Activated CD4-positive, alpha-beta T cell treated with anti-CD3 and anti-CD28 coated beads, Interleukin-2, amount 50 U/mL, for 16 hours (primary cell): ENCODE measurements at places on chromosomes 13 and 19.

GRCh38 chr13:22175815-22176214, 504.9 kb downstream of the FGF9 start:
- DNase-seq = no peak

- no peak for DNase-seq
Observed at GRCh38 chr13:77536358-77536757, 852 bp downstream of the SCEL start.

DNA sequence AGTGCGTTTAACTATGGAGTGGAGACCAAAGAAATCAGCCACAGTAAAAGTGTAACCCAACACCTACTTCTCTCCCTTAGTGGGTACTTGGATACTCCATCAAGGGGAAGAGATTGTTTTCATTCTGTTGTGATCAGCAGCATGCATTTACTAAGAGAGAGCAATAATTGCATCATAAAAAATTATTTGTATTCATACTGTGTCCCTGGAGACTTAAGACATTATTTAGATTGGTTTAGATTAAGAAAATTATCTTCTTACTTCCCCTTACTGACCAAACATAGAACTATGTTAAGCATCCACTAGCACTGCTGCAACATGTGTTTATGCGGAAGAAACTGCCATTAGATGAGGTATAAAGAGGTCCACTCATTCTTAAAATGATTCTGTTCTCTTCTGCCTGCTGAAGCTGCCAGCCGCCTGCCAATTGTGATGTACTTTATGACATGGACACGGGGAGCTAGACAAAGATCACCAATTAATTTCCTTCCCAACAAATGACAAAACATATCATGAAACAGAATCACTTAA, 738.5 kb downstream of the DIAPH3 start:
- DNase-seq = no peak

DNA sequence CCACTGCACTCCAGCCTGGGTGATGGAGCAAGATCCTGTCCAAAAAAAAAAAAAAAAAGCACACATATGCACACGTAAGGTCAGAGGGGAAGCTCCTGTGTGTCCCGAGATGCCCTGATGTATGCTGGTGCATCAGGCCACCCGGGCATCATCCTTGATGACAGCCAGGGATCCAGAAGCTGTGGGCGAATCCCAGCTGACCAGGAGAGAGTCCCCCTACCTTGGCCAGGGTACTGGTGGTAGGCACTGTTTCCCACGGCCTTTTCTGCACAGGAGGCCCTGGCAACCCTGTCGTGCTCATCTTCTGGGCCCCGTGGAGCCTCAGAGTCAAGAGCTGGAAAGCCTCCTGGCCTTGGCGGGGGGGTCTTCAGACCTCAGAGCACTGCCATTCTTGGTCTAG, 14.0 kb downstream of the MYDGF start:
- no peak for DNase-seq

DNA sequence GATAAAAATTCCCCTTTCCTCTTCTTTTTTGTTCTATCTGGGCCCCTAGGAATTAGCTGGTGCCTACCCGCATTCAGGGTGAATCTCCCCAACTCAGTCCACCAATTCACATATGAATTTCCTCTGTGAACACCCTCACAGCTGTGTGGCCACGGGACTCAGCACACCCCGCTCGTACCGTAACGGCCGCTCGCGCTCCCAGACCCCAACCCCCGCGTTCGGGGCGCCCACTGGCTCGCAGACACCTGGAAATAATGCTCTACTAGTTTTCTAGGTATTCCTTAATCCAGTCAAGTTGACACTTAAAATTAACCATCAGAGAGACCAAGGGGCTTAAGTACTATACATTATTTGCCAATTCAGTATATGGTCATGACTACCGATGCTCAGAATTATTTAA, 1702.1 kb upstream of the PCDH20 start:
- DNase-seq = no peak

DNA sequence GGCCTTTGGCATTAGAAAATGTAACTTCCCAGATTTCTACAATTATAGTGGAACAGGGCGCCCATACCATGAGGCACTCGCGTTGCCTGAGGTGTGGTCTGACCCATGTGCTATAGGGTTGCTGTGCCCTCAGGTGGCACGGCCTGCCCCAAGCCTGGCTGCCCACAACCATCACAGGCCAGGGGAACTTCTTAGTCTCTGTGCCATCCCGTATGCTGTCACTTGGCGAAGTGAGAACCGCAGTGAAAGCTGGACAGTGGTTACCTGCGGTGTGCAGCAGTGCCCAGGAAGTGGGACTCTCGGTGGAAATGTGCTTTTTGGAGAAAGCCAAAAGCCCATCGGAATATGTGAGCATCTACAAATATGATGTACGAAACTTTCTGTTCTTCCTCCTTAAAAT, 88.2 kb upstream of the GPR183 start:
- no peak for DNase-seq

GRCh38 chr13:88051746-88052482, 380.7 kb downstream of the SLITRK5 start:
- DNase-seq = no peak

- no peak for DNase-seq
Observed at GRCh38 chr13:42189061-42189460, 82.9 kb upstream of the AKAP11 start.

GRCh38 chr19:33639035-33639681, 17.4 kb downstream of the CHST8 start:
- DNase-seq = no peak

DNA sequence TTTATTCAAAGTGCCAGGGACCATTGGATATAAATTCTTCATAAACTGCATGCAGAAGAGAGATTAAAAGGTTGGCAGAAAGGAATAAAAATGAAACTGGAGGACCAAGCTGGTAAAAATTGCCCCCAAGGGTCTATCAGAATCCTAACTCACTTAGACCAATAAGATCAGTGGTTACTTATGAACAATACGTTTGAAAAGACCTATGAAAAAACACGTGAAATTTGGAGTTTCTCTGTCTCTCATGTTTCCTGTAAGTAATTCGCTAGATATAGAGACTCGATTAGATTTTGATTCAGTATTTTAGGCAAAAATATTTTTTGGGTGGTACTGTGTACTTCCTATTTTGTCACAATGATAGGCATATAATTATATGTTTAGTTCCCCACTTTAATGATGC, 22.9 kb downstream of the GARRE1 start:
- DNase-seq = no peak

DNA sequence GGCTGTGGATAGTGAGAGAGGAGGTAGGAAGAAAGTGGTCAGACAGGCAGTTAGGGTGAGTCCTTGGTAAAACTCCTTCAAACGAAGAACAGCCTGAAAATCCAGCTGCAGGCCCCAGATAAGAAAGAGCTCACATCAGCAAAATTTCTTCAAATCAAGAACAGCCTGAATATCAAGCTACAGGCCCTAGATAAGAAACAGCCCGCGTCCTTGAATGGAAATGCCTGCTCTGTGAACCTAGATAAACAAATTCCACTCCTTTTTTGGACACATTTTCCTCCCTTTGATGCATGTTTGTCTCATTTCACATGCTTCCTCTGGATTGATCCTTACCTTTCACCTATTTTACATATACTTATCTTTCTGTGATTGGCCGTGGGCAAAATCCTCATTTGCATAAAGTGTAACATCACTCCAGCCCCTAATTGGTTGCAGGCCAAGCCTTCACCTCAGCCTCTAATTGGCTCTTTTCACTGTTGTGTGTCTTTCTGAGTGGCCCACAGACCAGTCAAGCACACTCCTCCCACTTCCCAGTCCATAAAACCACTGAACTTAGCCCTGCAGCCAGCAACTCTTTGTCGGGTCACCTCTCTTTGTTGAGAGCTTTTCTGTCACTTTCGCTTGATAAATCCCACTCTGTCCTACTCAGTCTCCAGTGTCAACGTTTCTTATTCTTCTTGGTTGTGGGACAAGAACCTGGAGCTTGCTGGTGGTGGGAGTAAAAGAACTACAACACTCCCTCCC, 6.0 kb upstream of the SULT2A1 start:
- DNase-seq = no peak

GRCh38 chr19:2998642-2999041, 21.3 kb downstream of the TLE6 start:
- DNase-seq = no peak

- no peak for DNase-seq
Observed at GRCh38 chr13:67064920-67065319, 165.2 kb downstream of the PCDH9 start.

DNA sequence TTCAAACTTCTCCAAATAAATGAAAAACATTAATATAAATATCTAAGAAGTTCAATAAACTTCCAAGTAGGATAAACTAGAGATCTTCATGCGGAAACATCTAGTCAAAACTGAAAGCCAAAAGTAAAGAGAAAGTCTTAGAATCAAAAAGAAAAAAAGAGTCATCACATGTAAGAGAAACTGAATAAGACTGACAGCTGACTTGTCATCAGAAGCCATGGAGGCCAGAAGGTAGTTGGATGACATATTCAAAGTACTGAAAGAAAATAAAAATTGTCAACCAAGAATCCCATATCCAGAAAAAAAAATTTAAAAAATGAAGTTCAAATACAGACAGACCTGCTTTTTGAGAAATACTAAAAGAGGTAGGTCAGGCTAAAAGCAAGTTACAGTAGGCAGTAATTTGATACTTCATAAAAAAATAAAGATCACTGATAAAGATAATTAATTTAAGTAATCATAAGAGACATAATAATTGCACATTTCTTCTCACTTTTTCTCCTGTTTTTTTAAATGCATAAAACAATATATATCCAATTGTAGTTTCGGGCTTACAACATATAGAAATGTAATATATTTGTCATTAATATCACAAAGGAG, 327.6 kb upstream of the PCDH9 start:
- DNase-seq = no peak

GRCh38 chr19:1274852-1275259, 474 bp upstream of the FAM174C start:
- no peak for DNase-seq

GRCh38 chr19:16778796-16779411, 50.3 kb upstream of the SIN3B start:
- peak; percentile 41 for DNase-seq

- DNase-seq = no peak
Observed at GRCh38 chr19:10379880-10380312, 476 bp downstream of the TYK2 start.

GRCh38 chr13:48155848-48156247, 60.9 kb upstream of the MED4 start:
- DNase-seq = peak; percentile 74

DNA sequence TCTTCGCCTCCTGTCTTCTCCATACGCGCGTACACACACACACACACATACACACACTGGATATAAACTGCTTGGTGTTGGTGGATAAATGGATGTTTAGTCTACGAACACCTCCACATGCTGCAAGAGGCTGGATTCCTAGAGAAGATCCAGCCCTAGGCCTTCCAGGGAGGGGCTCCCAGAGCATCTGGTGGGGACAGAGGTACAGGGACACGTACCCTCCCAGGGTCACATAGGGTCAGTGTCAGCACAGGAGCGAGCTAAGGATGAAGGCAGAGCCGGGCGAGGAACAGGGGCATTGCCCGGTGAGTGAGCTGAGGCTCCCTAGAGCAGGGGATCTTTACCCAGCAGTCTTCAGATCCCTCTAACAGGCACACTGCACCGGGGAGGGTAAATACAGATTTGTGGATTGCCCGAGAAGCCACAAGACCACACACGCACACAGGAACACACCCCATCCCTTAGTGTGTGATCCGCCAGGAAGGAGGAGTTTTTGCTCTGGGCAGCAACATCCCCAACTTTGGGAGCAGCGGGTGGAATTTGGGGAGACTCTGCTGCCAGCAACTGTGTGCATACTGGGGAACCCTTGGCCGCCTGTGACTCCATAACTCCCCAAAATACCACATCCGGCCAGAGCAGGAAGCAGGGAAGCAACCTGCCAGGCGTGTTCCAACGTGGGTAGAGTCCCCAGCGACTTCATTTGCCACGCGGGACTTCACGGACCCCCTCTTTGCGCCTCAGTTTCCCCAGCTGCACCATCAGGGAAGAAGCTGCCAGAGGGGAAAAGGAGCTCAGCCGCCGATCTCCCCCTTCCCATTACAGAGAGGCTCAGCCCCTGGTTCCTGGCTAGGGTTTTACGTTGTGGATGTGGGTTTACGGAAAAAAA, 5.8 kb upstream of the TLE2 start:
- DNase-seq = peak; percentile 61

GRCh38 chr19:41896581-41896942, 13.6 kb downstream of the ARHGEF1 start:
- no peak for DNase-seq

- no peak for DNase-seq
Observed at GRCh38 chr19:5131031-5131505, 162.2 kb downstream of the KDM4B start.

GRCh38 chr19:32345261-32346207, at the start of gene ZNF507:
ZNF507 (plus strand) TSS chr19:32345610; CDS start chr19:32352831, 7,221 bp downstream.
- peak; percentile 89 for DNase-seq

- DNase-seq = peak; percentile 24
Observed at GRCh38 chr13:30466841-30467252, 1.1 kb upstream of the HMGB1 start.

DNA sequence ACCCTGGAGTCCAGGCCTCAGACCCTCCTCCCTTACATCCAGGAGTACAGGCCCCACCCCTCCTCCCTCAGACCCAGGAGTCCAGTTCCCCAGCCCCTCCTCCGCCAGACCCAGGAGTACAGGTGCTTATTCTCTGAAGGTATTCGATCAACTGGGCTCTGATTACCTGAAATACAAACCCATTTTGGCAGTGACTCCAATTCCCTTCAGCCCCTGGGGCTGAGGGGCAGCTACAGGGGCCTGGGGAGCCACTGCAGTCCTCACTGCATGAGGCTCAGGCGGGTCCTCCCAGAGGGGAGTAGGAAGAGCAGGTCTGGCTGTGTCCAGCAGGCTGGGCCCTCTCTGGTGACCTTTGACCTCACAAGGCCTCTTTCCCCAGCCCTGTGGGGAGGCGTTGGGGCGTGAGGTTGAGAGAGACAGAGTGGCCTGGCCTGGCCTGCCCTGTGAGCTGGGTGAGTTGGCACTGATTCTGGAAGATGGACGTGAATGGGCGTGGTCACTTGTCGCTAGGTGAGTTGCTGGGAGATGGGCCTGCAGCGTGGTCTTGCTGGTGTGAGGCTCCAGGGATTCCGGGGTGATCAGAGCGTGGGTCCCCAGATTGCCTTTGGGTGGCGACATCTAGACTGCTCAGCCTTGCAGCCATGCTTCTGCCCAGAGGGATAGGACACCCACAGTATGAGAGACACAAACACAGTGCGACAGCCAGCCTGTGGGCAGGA, 3.1 kb downstream of the BCAT2 start:
- DNase-seq = no peak

GRCh38 chr19:58554494-58555368, at the start of gene CHMP2A:
CHMP2A (minus strand) TSS chr19:58555105; CDS start chr19:58554212, 893 bp downstream.
- DNase-seq = peak; percentile 98

- DNase-seq = no peak
Observed at GRCh38 chr13:72990953-72991352, 67.9 kb upstream of the KLF5 start.

GRCh38 chr13:91896547-91896946, 498.1 kb downstream of the GPC5 start:
- no peak for DNase-seq

- no peak for DNase-seq
Observed at GRCh38 chr13:90253806-90254205, 1093.7 kb upstream of the MIR17HG start.

GRCh38 chr13:37596805-37597204, 1.8 kb downstream of the POSTN start:
- no peak for DNase-seq

- DNase-seq = peak; percentile 95
Observed at GRCh38 chr19:5803752-5804515, 933 bp upstream of the NRTN start.
